ENCODE measurements at places on chromosomes 12 and 14. TPM values are rescaled to one million over a fixed set of nuclear protein-coding genes. Genes with fewer than 3 reads are reported as not detected.

DNA sequence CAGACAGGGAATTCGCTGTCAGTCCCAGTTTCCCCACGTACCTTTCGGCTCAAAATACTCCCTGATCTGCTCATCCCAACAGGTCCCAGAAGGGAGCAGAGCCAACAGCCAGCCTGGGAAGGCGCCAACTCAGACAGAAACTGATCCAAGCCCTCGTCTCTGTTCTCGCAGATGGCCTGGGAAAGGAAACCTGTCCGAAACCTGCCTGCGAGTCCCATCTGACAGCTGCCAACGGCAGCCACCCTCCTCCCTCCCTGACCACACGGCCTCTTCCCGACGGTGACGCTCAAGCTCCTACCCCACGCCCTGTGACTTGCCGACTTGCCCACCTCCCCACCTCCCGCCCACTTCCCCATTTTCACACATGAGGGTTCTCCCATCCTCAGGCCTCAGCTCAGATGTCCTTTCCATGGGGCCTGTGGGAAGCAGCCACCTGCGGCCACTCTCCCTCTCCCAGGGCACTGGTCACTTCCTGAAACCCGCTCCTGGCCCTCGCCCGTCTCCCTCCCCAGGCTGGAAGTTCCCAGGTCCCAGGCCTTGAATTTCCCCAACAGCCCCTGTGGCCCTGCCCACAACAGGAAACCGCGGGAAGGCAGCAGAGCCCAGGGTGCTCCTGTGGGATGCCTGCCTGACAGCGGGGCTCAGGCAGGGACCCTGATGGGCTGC is 60.9 kb upstream of the FBRSL1 start:
- no peak for DNase-seq

- DNase-seq = peak; percentile 54
Observed at GRCh38 chr12:50765095-50765911, 1.4 kb downstream of the ATF1 start.

DNA sequence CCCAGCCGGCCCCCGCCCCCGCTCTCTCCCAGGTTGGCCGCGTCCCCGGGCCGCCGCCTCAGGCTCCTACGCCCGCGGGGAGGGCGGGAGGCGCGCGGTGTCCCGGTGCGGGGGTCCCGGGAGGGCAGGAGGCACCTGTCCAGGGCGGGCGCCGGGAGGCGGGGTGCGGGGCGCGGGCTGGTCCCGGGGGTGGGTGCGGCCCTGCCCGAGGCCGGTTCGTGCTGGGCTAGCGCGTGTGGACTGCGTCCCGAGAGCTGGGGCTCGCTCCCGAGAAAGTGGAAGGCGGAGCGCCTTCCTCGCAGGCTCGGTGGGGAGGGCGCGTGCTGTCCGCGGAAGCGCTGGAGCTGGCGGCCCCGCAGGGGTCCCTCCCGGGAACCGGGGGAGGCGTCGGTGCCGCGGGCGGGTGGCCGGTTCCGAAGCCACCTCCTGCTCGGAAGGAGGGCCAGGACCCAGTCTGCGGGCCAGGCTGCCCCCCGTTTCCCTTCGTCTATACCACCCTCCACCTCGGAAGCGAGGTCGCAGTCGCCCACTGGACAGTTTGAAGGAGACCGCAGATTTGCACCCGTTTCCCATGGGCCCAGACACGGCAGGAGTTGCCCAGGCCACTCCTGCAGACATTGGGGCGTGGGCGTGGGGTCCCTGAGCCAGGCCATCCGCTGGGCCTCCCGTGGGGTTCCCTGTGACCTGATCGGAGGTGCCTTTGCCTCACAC is 636 bp downstream of the ZFYVE21 start:
- peak; percentile 10 for DNase-seq

DNA sequence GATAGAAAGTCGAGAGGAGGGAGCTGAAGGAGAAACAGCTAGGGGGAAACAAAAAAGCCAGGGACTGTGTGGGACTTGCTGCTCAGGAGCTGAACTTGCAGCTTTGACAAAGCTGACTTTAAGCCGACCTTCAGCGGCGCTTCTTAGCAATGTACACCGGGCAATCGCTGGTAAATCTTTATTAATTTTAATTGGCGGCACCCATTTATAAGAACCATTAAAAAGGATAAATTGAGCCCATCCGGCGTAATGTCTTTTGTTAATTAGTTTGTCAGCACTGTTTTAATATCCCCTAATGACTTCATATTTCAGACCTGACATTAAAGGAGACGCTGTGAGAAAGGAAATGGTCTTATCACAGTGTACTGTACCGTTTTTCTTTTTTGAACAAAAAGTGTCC is 86.2 kb upstream of the VASH1 start:
- DNase-seq = no peak

- DNase-seq = no peak
Observed at GRCh38 chr12:24328261-24328660, 378.8 kb upstream of the SOX5 start.

GRCh38 chr14:41634286-41634685 is 27.6 kb downstream of the LRFN5 start:
- DNase-seq = no peak

GRCh38 chr14:95260537-95261361 is 59.0 kb downstream of the CLMN start:
- no peak for DNase-seq

DNA sequence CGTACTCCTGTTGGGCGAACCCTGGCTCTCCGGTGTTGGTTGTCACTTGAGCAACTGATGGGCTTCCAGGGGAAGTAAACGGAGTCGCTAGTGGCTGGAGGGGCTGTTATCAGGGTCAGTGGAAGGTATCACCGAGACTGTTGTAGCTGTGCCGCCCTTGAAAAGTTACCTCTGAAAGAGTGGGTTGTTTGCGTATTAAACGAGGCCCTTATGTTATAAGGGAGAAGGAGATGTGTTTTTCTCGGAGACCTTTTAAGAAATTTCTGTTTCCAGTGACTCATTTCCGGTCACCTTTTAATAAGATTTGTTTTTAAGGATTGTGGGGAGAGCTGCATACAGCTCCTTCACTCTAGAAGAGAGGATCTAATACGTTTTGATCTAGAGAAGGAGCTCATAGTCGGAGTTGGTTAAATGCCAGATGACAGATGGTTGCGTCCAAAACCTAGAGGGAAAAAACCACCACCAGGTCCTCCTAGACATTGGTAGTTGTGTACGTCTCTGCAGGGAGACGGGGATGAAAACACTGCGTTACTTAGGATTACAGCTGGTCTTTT is 750 bp upstream of the DBX2 start:
- no peak for DNase-seq

DNA sequence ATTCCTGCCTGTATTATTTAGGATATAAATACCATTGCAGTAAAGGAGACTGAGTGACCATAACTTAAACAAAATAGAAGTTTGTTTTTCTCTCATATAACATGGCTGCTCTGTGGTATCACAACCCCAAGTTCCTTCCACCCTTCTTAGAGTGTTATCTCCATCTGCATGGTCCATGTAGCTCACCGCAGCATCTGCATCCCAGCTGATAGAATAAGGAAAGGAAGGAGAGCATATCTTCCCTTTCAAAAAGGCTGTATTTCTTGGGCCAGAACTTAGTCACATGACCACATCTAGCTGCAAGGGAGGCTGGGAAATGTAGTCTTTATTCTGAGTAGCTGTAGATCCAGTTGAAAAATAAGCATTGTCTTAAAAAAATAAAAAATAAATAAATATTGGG is 184.8 kb upstream of the NUDT4 start:
- DNase-seq = no peak

DNA sequence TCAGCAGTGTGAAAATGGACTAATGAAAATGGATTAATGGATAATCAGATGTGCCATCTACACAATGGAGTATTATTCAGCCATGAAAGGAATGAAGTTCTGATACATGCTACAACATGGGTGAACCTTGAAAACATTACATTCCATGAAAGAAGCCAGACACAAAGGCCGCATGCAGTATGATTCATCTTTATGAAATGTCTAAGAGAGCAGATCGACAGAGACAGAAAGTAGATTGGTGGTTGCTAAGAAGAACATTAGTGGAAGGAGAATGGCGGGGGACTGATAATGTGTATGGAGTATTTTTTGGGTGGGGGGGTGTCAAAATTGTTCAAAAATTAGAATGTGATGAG is 47.3 kb downstream of the PRKAB1 start:
- no peak for DNase-seq

GRCh38 chr14:67436006-67436866 is 24.3 kb upstream of the PLEK2 start:
- DNase-seq = no peak

DNA sequence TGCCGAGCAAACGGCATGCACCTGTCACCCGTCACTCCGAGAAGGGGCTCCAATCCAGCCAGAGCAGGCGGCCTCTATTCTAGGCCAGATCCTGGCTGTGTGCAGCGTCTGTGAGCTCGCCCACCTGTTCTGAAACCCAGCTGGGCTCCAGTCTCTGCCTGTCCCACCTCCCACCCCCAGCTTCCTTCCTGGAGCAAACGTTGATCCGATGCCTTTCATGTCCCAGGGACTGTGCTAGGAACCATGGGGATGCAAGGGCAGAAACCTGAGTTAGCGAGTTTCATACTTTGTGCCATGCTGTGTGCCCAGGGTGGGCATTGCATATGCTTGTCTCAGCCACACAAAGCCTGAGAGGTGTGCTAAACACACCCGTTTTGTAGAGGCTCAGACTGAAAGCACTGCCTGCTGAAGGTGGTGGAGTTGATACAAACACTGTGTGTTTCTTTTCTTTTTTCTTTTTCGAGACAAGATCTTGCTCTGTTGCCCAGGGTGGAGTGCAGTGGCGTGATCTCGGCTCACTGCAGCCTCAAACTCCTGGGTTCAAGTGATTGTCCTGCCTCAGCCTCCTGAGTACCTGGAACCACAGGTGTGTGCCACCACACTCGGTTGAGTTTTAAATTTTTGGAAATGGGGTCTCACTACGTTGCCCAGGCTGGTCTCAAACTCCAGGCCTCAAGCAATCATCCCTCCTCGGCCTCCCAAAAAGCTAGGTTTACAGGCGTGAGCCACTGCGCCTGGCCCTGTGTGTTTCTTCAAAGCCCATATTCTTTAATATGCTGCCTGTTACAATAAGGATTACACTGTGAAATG is 84.1 kb upstream of the MED13L start:
- no peak for DNase-seq

GRCh38 chr14:90198541-90199060 is 57.8 kb upstream of the PSMC1 start:
- no peak for DNase-seq

GRCh38 chr12:130778776-130779175 is 60.3 kb downstream of the STX2 start:
- DNase-seq = no peak

DNA sequence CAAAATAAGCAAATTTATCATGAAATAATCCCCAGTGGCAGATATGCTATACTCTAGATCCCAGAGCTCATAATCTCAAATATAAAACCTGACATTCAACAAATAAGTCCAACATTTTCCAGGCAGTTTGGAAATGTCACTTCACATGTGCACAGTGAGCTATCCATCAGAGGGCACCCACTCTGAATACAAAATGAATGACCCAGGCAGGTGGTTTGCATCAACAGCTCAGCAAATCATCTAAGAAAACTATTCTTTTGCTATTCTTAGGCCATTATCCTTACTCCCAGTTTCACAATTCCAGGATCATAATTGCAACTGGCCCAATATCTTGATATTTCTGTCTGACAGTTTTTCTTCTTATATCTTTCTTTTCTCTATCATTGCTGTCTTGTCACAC is 38.5 kb downstream of the TRIM9 start:
- DNase-seq = no peak

GRCh38 chr12:115818973-115819372 is 458.5 kb downstream of the MED13L start:
- DNase-seq = no peak

TRIAP1 gene
- 23.0 TPM for total RNA-seq

RPGRIP1 gene
- total RNA-seq = 0.16 TPM

CRADD gene
- 19.3 TPM for total RNA-seq

ANO6 gene
- 17.9 TPM for total RNA-seq

MAP1LC3B2 gene
- total RNA-seq = 1.1 TPM

TCL1A gene
- total RNA-seq = 3.2 TPM

DLGAP5 gene
- total RNA-seq = 0.49 TPM

SERPINA10 gene
- total RNA-seq = not detected

ALX1 gene
- total RNA-seq = not detected

Measured in T-cell (primary cell).